ENCODE measurements at places on chromosomes 3 and 15. TPM values are rescaled to one million over a fixed set of nuclear protein-coding genes. Genes with fewer than 3 reads are reported as not detected.

- DNase-seq = no peak
These were observed 13.9 kb downstream of the BTBD1 start for GRCh38 chr15:83053151-83053550.

- DNase-seq = no peak
These were observed 11.0 kb downstream of the ETV5 start for GRCh38 chr3:186097663-186098451.

DNA sequence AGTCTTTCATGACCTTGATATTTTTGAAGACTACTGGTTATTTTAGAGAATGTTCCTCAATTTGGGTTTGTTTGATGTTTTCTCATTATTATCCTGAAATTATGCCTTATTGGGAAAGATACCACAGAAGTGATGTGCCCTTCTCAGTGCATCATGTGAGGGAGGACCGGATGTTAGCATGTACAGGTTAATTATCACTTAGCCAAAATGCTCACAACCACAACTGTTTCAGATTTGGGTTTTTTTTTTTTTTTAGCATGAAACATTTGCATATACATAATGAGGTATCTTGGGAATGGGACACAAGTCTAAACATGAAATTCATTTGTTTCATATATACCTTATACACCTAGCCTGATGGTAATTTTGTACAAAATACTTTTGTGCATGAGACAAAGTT is 59.8 kb downstream of the PIK3R4 start:
- no peak for DNase-seq

DNA sequence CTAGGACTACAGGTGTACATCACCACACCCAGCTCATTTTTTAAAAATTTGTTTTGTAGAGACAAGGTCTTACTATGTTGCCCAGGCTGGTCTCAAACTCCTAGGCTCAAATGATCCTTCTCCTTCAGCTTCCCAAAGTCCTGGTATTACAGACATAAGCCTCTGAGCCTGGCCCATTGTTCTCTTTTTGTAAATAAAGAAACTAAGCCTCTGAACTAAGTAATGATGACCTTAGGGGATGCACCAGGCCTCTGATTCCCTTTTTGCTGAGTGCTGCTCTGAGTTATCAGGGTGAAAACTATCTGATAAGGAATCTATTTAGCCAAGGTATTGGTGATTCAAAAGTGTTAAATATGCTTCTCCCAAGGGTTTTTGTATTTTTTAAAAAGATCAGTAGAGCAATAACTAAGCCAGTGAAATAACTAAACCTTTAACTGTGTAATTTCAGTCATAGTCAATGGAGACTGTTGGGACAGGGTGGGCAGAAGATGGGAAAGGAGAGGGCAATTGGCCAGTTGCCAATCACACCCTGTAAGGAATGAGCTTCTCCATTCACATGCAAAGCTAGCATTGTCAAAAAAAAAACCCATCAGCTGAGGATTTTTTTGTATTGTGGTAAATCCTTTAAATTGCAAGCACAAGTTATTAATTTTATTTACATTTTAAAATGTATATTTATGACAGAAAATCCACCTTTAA is 194.8 kb upstream of the PFN2 start:
- no peak for DNase-seq

DNA sequence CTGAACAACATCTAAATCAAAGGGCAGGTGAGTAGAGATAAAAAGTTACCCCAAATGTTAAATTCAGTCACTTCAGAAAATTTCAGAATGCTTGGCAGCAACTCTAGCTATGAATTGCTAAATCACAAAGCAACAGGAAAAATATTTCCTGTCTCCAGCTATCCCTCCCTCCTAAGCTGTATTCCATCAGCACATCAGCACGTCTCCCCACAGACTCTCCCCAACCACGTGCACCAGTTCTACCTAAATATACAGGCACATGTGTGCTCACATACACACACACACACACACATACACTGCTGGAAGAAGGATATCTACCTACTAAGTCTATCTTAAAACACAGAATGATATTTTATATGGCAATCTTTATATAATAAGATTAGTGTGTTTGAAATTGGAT is 177.1 kb upstream of the ARHGEF26 start:
- DNase-seq = no peak

- DNase-seq = no peak
These were observed 165.0 kb downstream of the PDZRN3 start for GRCh38 chr3:73459711-73460110.

TUSC7 gene
- total RNA-seq = not detected

SCN11A gene
- not detected for total RNA-seq

FAM81A gene
- 4.7 TPM for total RNA-seq

CHRFAM7A gene
- total RNA-seq = 1.9 TPM

- no peak for DNase-seq
These were observed 283.1 kb downstream of the NFKBIZ start for GRCh38 chr3:102132370-102132769.

MESP2 gene
- total RNA-seq = not detected

TMEM45A gene
- total RNA-seq = 0.42 TPM

POTEB gene
- total RNA-seq = not detected

ABCC5 gene
- total RNA-seq = 16.7 TPM

DNA sequence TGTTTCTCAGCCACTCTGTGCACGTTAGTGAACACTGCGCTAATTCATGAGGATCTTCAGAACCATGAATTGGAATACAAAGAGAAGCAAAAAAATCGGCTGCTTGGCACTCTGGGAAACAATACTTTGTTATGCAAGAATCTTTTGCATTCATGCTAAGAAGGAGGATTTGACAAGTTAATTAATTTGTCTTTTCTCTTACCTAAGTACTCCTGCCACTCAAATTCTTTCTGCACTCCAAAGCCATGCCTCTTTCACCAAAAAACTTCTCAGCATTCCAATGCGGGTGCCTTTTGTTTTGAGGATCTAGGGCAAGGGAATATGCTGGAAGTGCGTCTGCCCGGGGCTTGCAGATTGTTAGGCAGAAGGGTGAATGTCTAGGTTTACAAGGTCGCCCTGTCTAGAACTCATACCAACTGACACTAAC is 11.3 kb upstream of the KAT2B start:
- no peak for DNase-seq

GRCh38 chr15:77975332-77976094 is 102.0 kb downstream of the TBC1D2B start:
- no peak for DNase-seq

DNA sequence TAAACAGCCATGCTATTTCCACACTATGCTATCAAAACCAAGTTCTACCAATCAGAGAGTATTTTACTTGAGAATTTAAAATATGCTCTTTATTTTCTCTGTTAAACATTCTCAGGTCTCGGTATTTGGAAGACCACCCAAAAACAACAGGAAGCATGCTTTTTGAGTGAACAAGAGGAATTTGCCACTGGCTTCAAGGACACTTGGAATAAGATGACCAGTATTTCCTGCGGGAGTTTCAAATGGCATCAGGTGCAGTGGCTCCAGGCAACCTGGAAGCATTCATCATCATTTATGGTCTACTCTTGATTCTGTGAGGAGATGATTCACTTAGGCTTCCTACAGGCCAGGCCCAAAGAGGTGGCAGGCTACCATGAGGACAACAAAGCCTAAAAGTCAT is 305.7 kb upstream of the ATP11B start:
- DNase-seq = no peak

DNA sequence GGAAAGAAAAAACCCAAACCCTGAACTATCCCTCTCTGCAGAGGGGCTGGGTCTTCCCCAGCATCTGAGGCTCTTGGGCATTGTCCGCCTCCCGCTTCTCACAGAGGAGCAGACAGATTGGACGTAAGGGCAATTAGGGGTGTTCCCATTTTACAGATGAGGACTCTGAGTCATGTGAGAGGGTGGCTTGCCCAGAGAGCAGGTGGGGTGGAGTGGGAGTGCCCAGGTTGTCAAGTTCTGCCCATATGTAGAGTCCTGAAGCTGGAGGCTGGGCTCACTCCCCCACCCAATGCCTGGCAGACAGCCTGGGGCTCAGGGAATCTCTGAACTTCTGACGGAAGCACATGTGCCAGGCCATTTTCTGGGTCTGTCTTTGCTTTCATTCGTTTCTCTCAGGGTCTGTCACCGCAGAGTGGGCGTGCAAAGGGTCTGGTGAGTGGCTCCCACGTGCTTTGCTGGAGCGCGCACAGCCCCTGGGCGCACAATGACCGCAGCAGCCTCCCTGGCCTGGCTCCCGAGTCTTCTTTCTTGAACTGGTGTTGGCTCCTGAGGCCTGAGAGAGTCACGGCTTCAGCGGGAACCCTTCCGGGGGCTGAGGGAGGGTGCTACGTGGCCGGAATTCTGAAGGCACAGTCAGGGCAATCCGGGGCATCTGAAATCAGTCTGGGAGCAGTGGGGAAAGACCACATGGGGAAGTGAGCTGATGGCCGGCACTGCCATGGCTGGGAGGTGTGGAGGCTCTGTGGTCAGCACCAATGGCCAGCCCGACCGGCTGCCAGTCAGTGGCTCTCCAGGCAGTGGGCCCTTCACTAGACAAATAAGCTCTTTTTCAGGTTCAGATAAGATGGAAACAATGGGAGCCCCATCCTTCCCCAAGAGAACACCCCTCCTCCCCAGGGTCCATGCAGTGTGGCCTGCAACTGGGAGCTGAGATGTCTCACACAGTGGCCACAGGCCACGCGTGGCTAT is 1.1 kb upstream of the TRPM1 start:
- DNase-seq = no peak

- no peak for DNase-seq
These were observed 172.6 kb downstream of the RBMS3 start for GRCh38 chr3:29453284-29454001.

DNA sequence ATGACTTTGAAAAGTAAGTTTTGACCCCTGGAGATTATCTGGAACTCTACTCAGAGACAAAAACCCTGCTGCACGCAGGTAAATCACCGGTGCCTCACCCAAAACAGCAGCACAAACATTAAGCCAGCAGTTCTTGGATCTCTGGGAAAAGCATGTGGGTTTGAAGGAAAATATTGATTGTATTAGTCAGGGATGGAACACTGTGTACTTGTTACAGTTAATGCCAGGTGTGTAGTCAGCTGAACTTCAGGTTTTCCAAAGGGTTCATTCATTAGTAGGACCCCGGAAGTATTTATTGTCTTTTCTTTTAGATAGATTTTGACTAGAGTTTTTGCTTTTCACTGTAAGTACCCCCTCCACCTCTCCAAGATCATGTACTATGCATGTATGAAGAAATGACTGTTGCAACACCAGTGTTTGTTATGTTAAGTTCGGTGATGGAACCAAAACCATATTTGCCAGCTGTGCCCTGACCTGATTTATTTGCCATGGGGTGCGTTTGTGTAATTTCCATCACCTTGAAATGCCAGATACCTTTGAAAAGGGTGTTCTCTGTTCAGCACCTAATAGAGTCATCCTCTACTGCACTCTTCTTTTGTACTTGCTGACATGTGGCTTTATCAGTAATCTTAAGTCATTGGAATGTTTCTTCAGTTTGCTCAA is 14.5 kb downstream of the ARHGEF26 start:
- DNase-seq = no peak

DNA sequence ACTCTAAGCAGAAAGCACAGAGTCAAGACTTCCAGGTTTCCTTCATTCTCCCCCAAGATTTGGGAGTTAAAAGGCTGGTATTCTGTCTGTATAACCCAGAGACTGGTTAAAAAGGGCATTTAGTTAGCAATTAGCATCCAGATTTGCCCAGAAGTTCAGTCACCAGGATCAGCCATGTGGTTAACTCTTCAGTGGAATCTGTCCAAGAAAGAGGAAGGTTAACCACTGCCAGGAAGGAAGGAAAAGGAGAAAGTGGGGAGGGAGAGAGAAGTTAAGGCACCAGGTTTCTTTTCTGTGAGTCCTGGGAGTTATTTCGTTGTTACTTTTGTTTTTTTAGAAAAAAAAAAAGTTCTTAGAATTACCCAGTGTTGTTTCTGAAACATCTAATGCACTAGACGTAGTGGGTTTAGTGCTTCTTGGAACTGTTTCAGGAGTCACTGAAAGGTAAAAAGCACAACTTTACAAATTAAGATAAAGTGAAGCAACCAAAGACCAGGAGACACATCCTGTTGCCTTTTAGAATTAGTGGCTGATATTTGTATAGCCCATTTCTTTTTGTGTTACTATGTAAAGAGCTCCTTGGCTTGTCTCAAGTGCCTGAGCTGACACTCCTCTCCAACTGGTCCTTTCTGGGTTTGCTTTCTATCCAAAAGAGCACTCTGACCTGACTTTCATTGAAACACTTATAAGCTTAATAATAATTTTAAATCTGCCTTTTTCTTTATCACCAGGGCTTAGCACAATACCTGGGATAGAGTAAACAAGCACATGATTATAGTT is 128.6 kb downstream of the ABI3BP start:
- no peak for DNase-seq

GRCh38 chr15:40340740-40341400 is at the start of gene CCDC9B:
Gene CCDC9B, minus strand, starts transcription at chr15:40340939. Its CDS starts 120 bp downstream, at chr15:40340819.
- DNase-seq = no peak

KNG1 gene
- total RNA-seq = not detected

FHIT gene
- total RNA-seq = 4.8 TPM

DNA sequence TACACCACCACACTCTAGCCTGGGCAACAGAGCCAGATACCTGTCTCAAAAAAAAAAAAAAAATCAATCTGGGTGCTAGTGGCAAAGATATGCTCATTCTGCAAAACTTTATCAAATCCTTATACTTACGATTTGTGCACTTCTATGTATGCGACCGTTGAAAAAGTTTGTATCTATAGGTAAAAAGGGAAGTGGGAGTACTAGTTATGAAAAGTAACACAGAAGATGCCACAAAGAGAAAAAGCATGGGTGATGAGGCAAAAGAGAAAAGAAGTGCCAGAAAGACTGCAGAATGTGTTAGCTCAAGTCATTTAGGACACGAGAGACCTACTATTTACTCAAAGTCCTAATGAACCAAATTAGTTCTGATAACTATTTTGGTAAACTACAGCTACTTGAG is 407.8 kb downstream of the SHQ1 start:
- no peak for DNase-seq

DNA sequence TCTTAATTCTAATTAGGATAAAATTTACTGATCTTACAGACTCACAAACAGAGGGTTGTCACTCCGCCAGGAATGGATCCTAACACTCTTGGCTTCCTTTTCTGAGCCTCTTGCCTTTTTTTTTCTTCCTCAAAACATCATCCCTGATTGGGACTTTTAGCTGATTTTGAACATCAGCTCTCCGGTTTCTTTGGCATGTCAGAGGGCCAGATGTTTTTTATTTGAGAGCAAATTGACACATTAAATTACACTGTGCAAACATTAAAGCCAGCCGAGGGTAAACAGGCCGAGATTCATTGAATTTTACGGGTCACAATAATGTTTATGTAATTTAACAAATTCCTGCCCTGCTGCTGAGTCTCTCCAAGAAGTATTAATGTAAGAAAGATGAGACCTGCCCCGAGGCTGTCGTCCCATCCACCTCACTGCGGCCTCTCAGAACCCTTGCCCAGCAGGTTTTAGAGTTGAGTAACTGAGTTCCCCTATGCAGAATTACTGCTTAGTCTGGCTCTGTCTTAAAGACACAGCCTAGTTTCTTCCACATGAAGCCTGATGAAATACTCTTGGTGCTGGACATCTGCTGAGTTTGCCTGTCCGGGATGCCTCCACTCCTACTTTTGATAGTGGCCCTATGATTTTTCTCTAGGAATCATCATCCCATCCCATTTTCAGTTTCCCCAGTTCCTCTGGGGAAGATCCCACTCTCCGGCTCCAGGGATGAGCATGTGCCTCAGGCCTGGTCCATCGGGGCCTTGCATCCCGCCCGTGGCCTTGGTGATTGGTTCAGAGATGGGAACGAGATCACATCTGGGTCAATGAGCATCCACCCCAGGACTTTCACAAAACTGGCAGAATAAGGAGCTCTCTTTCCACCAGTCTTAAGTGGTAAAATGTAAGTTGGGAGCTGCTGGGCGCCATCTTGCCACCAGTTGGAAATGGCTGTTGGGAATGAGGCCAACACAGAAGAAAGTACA is 226.6 kb upstream of the TLE3 start:
- no peak for DNase-seq

GRCh38 chr3:169861871-169862270 is 7.9 kb downstream of the LRRC31 start:
- DNase-seq = no peak
